ENCODE measurements at places on chromosomes 7 and 10.

DNA sequence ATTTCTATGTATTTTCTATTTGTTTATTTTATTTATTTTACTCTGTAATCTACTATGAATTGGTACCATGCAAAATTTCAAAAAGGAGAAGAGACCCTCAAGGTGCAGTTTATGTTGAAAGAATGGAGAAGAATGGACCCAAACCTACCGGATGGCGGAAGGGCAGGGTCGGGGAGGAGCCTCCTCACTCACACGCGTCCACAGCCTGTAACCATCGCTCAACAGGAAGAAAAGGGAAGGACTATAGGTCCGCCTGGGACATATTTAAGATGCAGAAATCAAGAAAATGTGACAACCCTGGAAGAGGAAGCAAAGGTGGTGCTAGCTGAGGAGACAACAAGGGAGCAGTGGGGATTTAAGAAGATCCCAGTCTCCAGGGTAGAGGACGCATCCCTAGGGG, 158.4 kb downstream of the COBL start:
- DNase-seq, result no peak

GRCh38 chr10:123912466-123912865, 20.9 kb upstream of the CPXM2 start:
- no peak for DNase-seq

DNA sequence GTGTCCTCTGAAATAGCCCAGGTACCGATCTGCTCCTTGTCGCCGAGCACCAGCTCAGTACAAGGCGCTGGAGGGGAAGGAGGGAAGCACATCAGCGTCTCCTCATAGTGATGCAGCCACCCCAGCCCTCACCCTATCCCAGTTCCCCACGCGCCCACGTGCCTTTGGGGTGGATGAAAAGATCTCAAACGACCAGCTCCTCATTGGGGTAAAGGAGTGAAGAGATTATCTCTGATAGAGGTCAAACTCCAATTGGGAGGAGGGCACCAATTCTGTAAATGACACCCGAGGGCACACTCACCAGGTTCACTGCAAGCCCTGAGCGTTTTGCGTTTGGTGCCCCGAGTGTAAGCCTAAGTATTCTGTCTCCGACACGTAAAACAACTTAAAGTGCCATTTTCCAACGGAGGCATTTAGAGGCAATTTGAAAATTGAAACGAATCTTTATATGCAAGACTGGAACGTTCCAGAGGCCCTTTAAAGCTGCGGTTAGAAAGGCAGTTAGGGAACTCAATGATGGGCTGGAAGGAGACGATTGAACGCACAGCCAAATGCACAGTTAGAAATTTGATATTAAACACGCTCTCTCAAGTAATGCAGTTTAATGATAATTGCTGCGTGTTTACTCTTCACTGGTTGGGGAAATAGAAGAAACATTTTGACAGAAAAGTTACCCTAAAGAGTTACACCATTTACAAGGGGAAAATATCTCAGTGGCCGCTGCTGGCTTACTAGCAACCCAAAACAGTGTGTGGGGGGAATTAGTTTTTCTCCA, 8.9 kb upstream of the EMX2 start:
- no peak for DNase-seq

- no peak for DNase-seq
Observed at GRCh38 chr7:36657036-36657660, 67.1 kb downstream of the AOAH start.

DNA sequence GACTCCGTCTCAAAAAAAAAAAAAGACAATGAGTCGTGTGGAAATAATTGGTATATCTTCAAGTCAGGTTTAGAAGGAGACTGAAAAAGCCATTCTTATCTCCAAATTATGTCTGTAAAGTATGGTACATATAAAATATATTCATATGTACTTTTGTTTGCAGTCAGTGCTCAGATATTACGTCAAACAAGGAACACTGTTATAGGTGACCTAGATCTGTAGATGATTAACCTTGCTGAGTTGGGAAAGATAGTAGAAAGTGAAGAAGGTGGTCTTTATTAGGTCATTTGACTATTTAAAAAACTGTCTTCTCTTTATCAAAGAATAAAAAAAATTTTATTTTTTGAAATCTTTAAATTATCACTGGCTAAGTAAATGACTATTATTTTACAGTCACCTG, 44.9 kb upstream of the CYP26C1 start:
- DNase-seq, result no peak

DNA sequence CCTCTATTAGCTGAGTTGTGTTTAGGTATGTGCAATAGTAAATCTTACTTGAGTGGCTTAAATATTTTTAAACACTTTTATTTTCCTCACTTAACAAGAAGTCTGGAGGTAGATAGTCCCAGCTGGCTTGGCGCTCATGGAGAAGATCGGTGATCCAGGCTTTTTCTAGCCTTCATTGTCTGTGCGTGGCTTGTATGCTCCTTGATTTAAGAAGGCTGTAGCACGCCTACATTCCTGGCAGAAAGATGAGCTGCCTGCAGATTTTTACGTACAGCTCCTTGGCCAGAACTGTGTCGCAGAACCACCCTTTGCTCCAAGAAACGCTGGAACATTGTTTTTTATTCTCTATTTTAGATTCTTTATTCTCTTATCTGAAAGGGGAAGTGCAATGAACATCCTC, 284.1 kb downstream of the KIF20B start:
- DNase-seq, result peak; percentile 8

GRCh38 chr10:126062131-126063032, 166.0 kb downstream of the FANK1 start:
- peak; percentile 97 for DNase-seq

Data from posterior cingulate gyrus (tissue), 11 donors.